ENCODE measurements at places on chromosomes 6 and 20. TPM values are rescaled to one million over a fixed set of nuclear protein-coding genes. Genes with fewer than 3 reads are reported as not detected.

DNA sequence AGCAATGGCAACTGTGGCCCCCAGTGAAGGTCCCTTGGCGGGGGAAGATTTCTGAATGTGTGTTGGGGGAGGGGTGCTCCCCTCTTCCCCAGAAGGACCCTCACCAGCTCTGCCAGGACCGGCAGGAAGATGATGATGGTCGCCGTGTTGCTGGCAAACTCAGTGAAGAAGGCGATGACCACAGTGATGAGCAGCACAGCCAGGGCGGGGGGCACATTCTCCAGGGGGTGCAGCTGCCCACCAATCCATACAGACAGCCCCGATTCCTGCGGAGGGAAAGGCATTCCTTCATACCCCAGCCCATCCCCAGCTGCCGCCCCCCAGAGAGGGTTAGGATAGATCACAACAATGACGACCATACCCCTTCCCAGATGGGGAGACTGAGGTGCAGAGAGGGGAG lies 15.7 kb upstream of the OCSTAMP start:
- no peak for DNase-seq

TMEM170B gene
- total RNA-seq = 1.2 TPM

DNA sequence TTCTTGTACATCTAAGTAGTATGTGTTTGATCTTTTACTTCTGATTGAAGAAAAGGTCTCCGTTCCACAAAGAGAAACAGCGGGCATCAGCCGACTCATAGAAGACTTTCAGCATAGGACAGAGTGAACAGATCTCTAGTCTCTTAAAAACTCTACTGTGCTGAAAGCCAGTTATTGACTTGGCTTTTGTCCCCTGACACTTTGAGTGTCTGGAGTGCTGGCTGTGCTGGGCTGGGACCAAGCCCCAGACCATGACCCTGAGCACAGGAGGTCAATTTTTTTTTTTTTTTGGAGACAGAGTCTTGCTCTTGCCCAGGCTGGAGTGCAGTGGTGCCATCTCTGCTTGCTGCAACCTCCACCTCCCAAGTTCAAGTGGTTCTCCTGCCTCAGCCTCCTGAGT lies 27.8 kb downstream of the MYBL2 start:
- DNase-seq = no peak

CST4 gene
- not detected for total RNA-seq

FAM209B gene
- total RNA-seq = not detected

- peak; percentile 78 for DNase-seq
These were observed 1.2 kb downstream of the SLC2A4RG start for GRCh38 chr20:63740627-63741353.

TGM6 gene
- not detected for total RNA-seq

- no peak for DNase-seq
These were observed 11.7 kb upstream of the CEP43 start for GRCh38 chr6:166987448-166987847.

DNA sequence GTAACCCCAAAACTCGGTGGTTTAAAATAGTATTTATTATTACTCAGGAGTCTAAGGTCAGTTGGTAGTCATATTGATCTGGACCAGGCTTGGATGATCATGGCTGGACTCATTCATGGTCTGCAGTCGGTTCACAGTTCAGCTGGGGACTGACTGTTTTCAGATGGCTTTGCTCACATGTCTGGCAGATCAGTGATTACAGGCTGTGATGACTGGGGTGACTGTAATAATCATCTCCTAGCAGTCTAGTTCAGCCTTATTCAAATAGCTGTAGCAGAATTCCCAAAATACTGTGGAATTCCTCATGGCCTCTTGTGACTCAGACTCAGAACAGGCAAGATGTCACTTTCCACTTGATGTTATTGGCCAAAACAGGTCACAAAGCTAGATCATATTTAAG lies 16.4 kb upstream of the NT5DC1 start:
- DNase-seq = no peak

DNA sequence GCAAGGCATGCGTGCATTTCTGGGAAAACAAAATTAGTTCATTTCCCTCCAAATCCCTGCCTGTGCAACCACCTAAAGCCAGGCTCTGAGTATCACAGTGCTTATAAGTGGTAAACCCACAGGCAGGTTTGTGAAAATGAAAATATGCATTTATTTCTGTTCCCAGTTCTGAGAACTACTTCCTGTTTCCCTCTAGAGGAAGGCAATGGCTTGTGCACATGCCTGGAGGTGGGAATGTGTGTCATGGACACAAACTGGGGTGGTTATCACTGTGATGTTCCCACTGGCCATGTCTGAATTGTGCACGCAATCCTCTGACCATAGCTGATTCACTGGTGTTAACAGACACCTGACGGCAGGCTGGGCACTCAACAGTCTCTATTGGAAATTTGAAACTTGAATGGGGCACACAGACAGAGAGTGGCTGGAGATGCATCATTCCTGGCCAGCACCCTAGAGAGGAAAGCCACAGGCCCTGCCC lies 26.3 kb downstream of the FAM110A start:
- peak; percentile 78 for DNase-seq

LCA5 gene
- 0.37 TPM for total RNA-seq

DNA sequence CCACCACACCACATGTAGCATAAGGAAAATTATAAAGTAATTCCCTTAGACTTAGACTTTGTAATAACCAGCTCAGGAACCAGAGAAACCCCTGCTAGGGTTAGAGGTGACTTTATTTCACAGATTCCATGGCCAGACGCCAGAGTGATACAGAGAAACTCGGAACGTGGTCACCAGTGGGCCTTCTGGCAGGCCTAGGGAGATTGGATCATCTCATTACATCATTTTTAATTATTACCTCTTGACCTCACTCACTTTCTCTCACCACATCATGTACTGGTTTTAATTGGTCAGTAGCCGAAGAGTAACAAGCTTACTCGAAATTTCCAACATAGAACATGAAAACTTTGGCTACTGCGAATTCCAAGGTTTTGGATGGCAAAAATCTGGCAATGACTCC lies 72.9 kb downstream of the BMP6 start:
- DNase-seq = no peak

MRAP2 gene
- total RNA-seq = 0.43 TPM

GRCh38 chr6:113763311-113763766 lies 93.8 kb upstream of the MARCKS start:
- DNase-seq = peak; percentile 40

GRCh38 chr6:133424359-133424758 lies 183.2 kb downstream of the EYA4 start:
- DNase-seq = no peak

AGER gene
- total RNA-seq = not detected

- DNase-seq = peak; percentile 51
These were observed 143.0 kb downstream of the SAMD5 start for GRCh38 chr6:147651249-147652063.

RBPJL gene
- total RNA-seq = not detected

GRCh38 chr20:652615-653109 lies 338 bp downstream of the SRXN1 start:
- peak; percentile 51 for DNase-seq

GRCh38 chr6:147621961-147622360 lies 113.5 kb downstream of the SAMD5 start:
- no peak for DNase-seq

- no peak for DNase-seq
These were observed 636 bp upstream of the EEF1A1 start for GRCh38 chr6:73521351-73521985.

Measured in HT1080 (cell line).